Sigmoid colon (tissue), 7 donors: ENCODE measurements at places on chromosomes 1 and 21.

GRCh38 chr1:43274125-43274803 is 4.5 kb downstream of the TMEM125 start:
- DNase-seq: peak; percentile 60

DNA sequence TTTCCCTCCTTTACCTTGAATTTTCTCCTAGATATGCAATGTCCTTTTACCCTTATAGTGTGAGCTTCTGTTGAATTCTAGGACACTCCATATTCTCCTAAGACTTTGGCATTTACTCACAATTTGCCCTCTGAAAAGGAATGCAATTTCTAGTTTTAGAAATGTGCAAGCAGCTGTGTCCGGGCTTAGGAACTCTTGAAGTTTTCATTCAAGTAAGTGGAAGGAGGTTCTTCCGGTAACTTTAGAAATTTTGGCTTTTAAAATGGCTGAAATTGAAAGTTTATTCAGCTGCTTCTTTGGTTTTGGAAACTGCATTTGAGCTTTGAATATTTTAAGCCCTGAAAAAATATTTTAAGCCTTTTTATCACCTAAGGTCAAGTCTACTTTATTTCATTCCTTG is 56.3 kb downstream of the DPH5 start:
- DNase-seq: no peak

- no peak for DNase-seq
Observed at GRCh38 chr1:82387012-82387366, 586.3 kb downstream of the ADGRL2 start.

DNA sequence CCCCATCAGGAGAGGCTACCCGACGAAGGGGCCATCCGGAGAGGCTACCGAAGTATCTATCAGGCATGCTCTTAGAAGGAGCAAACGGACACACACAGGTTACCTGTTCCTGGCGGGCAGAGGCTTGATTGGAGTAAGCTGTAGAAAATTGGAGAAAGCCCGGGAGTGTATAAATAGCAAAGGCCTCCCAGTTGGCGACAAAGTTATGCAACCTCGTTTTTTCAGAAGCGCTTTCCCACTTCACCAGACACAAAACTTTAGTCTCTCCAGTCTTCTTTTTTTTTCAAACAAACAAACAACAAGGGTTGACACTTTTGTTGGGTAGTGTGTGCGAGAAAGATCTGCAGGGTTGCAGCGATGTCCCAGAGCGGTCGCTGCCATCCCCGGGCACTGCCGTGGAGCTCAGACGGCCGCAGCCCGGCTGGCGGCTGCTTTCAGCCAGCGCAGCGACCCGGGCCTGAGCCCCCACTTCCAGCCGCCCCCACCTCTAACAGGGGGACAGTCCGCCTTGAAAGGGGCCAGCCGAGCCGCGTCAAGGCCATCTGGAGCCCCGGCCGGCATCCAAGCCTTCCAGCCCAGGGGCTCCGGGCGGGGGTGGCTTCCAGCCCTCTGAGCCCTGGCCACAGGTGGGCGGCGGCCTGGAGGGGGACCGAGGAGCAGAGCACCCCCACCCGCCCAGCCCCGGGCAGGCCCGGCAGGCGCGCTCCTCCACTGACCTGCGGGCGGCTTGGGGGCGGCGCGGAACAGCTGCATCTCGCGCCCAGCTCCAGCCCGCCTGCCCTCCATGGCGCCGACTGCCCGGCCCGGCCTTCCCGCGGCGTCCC is 616 bp downstream of the MCOLN3 start:
- DNase-seq: peak; percentile 60

- DNase-seq: no peak
Observed at GRCh38 chr1:54371942-54372275, 34.3 kb downstream of the SSBP3 start.

DNA sequence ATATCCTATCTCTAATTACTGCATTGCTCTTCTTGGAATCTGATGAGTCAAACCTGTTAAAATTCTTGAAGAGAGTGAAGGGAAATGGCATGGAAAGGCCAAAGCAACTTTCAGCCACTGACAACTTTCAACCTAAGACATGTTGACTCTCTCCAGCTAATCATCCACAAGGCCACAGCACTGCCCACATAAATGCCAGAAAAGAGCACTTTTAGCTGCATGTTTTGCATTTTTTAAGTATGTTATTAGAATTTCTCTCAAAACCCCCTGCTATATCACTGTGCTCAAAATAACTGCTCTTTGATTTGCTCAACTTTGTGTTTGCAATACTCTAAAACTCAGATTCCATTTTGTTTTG is 352.5 kb downstream of the ADGRL2 start:
- no peak for DNase-seq
